ENCODE measurements at places on chromosomes 6 and 20.

DNA sequence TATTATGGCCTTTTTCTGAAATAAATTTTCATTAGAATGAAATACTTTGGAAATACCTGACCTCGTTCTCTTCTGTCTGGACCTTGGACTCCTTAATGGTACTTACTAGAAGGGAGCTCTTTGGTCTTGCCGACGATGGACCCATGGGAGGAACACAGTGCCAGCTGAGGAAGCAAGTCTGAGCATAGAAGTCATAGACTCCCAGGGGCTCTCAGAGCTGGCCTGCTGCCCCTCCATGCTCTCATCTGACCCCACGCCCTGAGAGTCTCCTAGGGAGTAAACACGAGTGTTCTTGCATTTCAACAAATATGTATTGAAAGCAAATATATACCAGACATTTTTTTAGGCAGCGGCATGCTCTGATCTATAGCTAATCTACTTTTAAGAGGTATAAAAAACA lies 87.8 kb downstream of the PLEKHG1 start:
- no peak for DNase-seq

DNA sequence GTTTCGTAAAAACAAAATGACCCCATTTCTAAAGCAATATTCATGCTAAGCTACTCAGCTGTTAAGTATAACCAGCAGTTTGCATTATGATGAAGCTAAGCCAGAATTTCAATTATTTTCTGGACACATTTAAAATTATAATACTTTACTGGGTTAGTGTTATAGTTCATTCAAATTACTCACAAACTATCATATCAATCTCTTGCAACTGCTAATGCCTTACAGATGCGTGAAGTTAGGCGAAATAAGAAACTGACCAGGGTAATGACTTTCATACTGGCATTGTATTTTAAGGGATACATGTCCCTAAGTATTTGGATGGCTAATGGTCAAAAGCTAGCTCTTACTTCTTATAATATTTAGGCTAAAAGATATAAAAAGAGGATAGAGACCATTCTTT lies 249.6 kb downstream of the TSHZ2 start:
- DNase-seq: no peak

- DNase-seq: peak; percentile 61
Measured at GRCh38 chr20:45934046-45934585, 367 bp upstream of the PCIF1 start.

DNA sequence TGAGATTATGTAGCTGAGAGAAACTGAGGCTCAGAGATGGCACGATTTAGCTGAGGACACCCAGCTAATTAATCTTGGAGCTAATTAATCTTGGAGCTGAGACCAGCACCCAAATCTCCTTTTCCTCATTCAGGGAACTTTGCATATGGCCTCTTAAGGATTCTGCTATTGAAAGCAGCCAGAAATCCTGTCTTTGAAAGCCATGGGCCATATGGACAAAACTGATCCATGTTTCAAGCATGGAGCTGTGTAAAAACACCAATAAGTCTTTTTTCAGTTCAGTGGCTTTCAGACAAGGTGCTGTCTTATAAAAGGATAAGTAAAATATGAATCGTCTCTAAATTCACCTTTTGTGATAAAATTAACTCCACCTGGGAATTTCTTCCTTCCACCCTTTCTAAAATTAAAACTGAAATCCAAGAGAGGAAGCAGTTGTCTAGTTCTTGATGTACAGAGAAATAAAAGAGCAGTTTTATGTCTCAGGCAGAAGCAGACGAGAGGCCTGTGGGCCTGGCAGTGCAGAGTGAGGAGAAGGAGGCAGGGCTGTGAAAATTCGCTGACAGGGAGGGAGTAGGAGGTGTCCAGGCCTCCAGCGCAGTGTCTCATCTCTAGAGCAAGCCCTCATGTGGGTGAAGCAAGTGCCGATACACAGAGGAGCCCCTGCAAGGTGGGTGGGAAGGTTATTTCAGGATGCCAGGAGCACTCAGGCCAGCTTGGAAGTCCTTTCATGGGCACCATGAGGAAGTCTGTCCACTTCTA lies 266.9 kb downstream of the UST start:
- DNase-seq: no peak

DNA sequence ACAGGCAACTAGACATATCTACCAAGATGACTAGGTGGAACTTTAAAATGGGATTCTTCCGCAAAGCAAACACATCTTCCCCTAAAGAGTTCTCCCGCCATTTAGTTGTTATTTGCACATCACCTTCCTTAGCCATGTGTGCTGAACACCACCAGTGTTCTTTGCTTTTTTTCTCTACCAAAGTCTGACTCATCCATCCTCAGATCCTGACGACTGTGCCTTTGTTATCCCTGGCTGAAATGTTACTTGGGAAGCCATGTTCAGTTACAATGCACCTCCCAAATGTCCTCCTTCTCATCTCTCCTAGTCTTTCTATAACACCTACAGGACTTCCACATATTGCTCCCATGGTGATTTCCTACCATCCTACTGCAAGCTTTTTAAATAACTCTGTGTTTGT lies 593.5 kb upstream of the ARID1B start:
- DNase-seq: no peak

DNA sequence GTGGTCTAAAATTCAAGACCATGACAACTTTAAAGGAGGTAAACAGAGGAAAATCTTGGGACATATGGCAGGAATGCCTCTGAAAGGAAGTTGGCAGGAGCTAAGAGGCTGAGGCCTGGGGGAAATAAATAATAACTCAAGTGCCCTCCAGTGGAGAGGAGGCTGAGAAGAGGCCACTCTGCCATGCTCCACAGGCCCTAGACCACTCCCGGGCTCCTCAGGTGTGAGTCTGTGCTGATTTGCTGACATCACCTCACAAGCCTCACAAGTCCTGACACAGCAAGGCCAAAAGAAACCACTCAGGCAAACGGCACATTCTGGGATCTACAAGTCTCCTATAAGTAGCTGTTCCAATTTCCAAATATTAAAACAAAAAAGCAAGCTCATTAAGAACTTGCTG lies 91.0 kb upstream of the RIPOR2 start:
- no peak for DNase-seq

- DNase-seq: no peak
Measured at GRCh38 chr6:89273816-89274215, 41.3 kb downstream of the GABRR2 start.

- DNase-seq: peak; percentile 93
Measured at GRCh38 chr6:35415065-35415891, 36.9 kb upstream of the FANCE start.

GRCh38 chr6:25413207-25413905 lies 134.2 kb downstream of the CARMIL1 start:
- DNase-seq: peak; percentile 68

GRCh38 chr6:139161169-139161568 lies 26.3 kb downstream of the HECA start:
- DNase-seq: peak; percentile 13

GRCh38 chr6:72976484-72976883 lies 248.8 kb downstream of the KHDC1L start:
- DNase-seq: no peak

DNA sequence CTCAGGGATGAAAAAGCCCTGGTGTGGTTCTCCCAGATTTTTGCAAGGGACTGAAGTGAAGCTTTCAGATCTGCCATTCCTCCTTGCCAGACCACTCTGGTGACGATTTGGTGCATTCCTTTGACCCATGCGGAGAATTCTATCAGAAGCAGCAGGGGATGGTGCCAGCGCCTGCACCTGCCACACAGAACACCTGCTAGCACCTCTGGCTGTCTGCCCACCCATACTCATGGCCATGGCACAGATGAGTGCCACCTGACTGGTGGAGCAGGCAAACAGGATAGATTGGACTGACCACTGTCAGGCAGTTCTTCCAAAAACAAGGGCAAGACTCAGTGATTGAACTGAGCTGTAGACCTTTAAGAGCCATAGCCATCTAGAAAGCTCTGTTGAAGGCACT lies 107.1 kb downstream of the CDYL start:
- DNase-seq: no peak

DNA sequence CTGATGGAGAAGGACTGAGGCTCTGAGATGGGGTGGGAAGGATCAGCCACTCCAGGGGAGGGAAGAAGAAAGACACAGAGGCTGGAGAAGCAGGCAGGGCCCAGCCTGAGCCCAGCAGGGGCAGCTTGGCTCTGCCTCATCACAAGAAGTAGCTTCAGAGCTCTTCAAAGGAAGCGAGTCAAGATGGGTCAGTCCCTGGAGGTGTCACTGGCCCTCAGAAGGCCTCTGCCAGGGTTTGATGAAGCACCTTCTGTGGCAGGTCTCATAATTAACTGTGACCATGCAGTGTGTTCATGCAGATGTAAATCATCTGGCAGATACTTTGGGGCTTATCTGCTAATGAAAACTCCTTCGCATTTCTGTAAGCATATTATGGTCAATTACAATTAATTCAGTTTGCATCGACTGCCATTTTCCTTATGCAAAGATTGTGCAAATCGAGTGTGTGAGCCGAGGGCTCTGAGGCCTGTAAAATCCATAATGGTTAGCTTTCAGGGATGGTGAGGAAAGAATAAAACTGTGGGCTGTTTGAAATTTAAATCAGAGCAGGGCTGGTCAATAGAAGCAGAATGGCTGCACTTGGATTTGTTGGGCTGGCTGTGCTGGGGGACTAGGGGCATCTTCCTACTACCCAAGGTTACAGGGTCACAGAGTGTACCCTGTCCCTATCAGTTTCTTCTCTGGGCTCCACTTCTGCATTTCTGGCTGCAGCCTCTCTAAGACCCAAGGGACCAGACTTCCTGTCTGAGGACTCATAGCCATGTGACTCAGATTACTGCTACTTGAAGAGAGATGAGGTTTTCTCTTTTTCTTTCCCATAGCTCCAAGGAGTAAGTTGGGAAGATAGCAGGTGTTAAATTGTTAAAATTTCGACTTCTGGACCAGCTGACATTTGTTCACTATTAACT lies 376.6 kb downstream of the DHX35 start:
- no peak for DNase-seq

- peak; percentile 82 for DNase-seq
Measured at GRCh38 chr6:7424967-7425807, 35.6 kb downstream of the RIOK1 start.

- no peak for DNase-seq
Measured at GRCh38 chr6:47512872-47513271, 35.3 kb downstream of the CD2AP start.

GRCh38 chr6:170537329-170537728 lies 15.8 kb downstream of the PSMB1 start:
- DNase-seq: no peak

DNA sequence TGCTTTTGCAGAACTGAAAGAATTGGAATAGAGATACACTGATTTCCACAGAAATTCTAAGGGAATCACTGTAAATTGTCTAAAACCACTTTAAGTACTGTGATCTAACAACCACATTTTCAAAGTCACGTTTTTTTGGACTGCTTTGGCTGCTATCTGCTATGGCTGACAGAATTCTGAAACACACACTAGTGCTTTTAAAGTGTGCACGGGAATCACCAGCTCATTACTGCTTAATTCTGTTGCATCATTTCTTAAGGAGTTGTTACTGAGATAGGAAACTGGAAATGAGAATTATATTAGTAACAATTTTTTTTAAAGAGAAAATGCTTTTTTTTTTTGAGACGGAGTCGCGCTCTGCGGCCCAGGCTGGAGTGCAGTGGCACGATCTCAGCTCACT lies 716.5 kb upstream of the NRSN1 start:
- no peak for DNase-seq

- no peak for DNase-seq
Measured at GRCh38 chr6:155084431-155085123, 89.5 kb downstream of the TIAM2 start.

- no peak for DNase-seq
Measured at GRCh38 chr6:38876475-38876874, 161.4 kb downstream of the DNAH8 start.

- no peak for DNase-seq
Measured at GRCh38 chr6:62286470-62286843, 432 bp upstream of the KHDRBS2 start.
